ENCODE measurements at places on chromosomes 2 and 18. TPM values are rescaled to one million over a fixed set of nuclear protein-coding genes. Genes with fewer than 3 reads are reported as not detected.
A peak's percentile ranks its signal among the peaks of the same experiment; 100 is the strongest.

The LYPD6 gene
- polyA plus RNA-seq = 1.6 TPM

GRCh38 chr2:9755008-9755407 lies 88.3 kb upstream of the TAF1B start:
- H3K27me3 ChIP-seq = no peaks in the 10 kb centered on the region
- DNase-seq = no peak
- peaks cover 18% of the 10 kb centered on the region for H3K4me1 ChIP-seq

DNA sequence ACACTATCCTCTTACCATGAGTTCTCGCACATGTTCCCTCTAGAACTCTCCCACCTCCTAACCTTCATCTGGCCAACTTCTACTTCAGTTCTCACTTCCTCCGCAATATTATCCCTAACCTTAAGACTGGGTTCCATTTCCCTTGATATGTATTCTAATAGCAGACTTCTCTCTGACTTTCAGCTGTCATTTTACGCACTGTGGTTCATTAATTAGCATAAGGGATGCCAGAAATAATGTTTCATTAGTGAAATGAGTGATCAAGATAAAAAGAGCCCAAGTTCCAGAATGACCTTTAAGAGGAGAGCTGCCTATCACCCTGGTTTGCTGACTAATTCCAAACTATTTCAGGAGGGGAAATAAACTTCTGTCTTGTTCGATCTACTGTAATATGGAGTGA lies 108.6 kb upstream of the CCDC150 start:
- DNase-seq = no peak
- no peaks in the 10 kb centered on the region for H3K4me1 ChIP-seq
- H3K36me3 ChIP-seq = no peaks in the 10 kb centered on the region
- H3K27ac ChIP-seq = no peak overlapping the region

DNA sequence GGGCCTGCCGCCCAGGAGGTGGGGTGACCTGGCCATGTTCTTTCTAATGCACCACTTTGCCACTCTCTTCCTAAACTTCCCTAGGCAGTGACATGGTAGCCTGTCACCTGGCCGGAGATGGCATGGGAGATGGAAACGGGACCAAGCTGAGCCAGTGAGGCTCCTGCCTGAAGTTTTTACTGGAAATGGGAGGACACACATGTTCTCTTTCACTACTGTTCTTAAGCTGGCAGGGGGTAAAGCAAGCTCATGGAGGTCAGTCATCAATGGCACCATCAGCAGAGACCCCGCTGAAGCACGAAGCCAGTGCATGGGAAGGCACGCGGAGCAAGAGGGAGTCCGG lies 50.7 kb downstream of the ATIC start:
- H3K4me1 ChIP-seq = no peaks in the 10 kb centered on the region
- H3K27ac ChIP-seq = no peak overlapping the region
- DNase-seq = no peak
- H3K36me3 ChIP-seq = peaks cover 75% of the 10 kb centered on the region

- no peaks in the 10 kb centered on the region for H3K27me3 ChIP-seq
- no peaks in the 10 kb centered on the region for H3K36me3 ChIP-seq
- DNase-seq = no peak
- no peak overlapping the region for H3K4me3 ChIP-seq
Measured at GRCh38 chr2:200615247-200615646, 29.4 kb downstream of the AOX1 start.

DNA sequence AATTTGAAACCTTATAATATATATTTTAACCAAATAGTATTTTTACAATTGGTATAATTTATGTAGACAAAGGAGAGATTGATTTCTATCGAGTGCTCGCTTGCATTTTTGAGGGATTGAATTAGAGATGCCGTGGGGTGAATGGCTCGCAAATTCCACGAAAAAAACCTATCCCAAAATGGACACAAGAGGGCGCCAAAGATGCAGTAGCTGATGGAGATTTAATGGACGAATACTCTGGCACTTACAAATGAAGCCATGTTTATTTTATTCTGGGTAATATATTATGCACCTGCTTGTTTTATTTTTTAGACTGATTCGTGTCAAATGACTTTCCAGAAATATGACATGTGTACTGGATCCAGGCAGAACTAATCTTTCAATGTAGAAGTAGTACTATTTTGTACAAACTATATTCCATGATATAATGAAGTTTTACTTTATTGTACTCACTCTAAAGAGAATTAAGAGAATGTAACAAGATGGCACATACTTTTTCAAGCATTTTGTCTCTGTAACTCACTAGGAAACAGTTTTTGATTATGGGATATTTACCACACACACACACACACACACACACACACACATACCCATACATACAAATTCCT lies 505.4 kb downstream of the PLCL1 start:
- no peaks in the 10 kb centered on the region for H3K36me3 ChIP-seq
- peak; percentile 78 for DNase-seq
- no peaks in the 10 kb centered on the region for H3K4me1 ChIP-seq
- no peak overlapping the region for H3K27ac ChIP-seq
